Left ventricle myocardium inferior (tissue), 1 donor: ENCODE measurements at places on chromosomes 7 and 10. TPM values are rescaled to one million over a fixed set of nuclear protein-coding genes. Genes with fewer than 3 reads are reported as not detected.

GRCh38 chr7:155017834-155018233 lies 14.9 kb upstream of the PAXIP1 start:
- no peak overlapping the region for H3K27ac ChIP-seq
- H3K4me3 ChIP-seq = no peak overlapping the region
- no peaks in the 10 kb centered on the region for H3K4me1 ChIP-seq
- H3K27me3 ChIP-seq = peaks cover 30% of the 10 kb centered on the region
- H3K36me3 ChIP-seq = no peaks in the 10 kb centered on the region

- no peaks in the 10 kb centered on the region for H3K36me3 ChIP-seq
- no peak for DNase-seq
- H3K4me1 ChIP-seq = peaks cover 47% of the 10 kb centered on the region
- no peaks in the 10 kb centered on the region for H3K27me3 ChIP-seq
- H3K4me3 ChIP-seq = no peak overlapping the region
Measured at GRCh38 chr10:48336978-48337599, 30.6 kb downstream of the MAPK8 start.

CCDC126 gene
- total RNA-seq = 8.9 TPM

GRCh38 chr10:47111329-47111862 lies 188.6 kb upstream of the GDF10 start:
- H3K4me1 ChIP-seq = no peaks in the 10 kb centered on the region
- no peak for DNase-seq
- H3K27me3 ChIP-seq = peaks cover 42% of the 10 kb centered on the region
- no peaks in the 10 kb centered on the region for H3K36me3 ChIP-seq

DNA sequence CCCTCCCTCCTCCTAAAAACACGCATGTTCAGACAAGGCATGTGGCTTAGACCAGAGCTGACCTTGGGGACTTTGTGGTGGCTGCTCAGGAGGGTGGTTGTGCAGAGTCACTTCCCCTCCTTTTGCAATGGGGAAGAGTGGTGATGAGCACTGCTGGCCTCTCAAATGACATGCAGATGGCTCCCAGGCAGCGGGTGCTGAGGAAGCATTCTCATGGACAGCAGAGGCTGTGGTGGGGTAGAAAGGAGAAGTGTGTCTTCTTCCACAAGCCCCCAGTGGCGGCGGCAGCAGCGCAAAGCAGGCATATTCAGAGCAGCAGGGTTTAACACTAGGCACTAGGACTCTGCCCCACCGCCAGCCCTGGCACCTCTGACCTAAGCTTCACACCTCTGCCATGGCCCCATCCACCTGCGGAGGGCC lies 105.9 kb upstream of the ANLN start:
- peaks cover 75% of the 10 kb centered on the region for H3K4me1 ChIP-seq
- DNase-seq = peak; percentile 57
- H3K27me3 ChIP-seq = no peaks in the 10 kb centered on the region

PRF1 gene
- 2.6 TPM for total RNA-seq

ST7 gene
- 28.5 TPM for total RNA-seq

GRCh38 chr10:35495521-35496119 lies 109.5 kb upstream of the GJD4 start:
- H3K27ac ChIP-seq = peak overlapping the region; percentile 80
- DNase-seq = no peak
- no peaks in the 10 kb centered on the region for H3K27me3 ChIP-seq
- peaks cover 93% of the 10 kb centered on the region for H3K4me1 ChIP-seq
- H3K36me3 ChIP-seq = peaks cover 4% of the 10 kb centered on the region

GRCh38 chr7:133512560-133512959 lies 259.7 kb downstream of the EXOC4 start:
- H3K4me3 ChIP-seq = no peak overlapping the region
- H3K36me3 ChIP-seq = no peaks in the 10 kb centered on the region
- H3K4me1 ChIP-seq = no peaks in the 10 kb centered on the region
- H3K27ac ChIP-seq = no peak overlapping the region

GRCh38 chr10:79392020-79392398 lies 44.7 kb downstream of the PPIF start:
- no peak overlapping the region for H3K4me3 ChIP-seq
- H3K27ac ChIP-seq = peak overlapping the region; percentile 17
- H3K4me1 ChIP-seq = peaks cover 75% of the 10 kb centered on the region
- DNase-seq = peak; percentile 13

CPED1 gene
- 33.8 TPM for total RNA-seq

GRCh38 chr7:25881317-25882037 lies 270.5 kb upstream of the NFE2L3 start:
- no peak overlapping the region for H3K4me3 ChIP-seq
- H3K27ac ChIP-seq = no peak overlapping the region
- peaks cover 98% of the 10 kb centered on the region for H3K27me3 ChIP-seq
- H3K4me1 ChIP-seq = peaks cover under 1% of the 10 kb centered on the region

- H3K27ac ChIP-seq = no peak overlapping the region
- no peaks in the 10 kb centered on the region for H3K36me3 ChIP-seq
- no peaks in the 10 kb centered on the region for H3K27me3 ChIP-seq
- no peak overlapping the region for H3K4me3 ChIP-seq
Measured at GRCh38 chr7:159049266-159050025, 95.2 kb downstream of the VIPR2 start.

ZNF365 gene
- 0.60 TPM for total RNA-seq

DNA sequence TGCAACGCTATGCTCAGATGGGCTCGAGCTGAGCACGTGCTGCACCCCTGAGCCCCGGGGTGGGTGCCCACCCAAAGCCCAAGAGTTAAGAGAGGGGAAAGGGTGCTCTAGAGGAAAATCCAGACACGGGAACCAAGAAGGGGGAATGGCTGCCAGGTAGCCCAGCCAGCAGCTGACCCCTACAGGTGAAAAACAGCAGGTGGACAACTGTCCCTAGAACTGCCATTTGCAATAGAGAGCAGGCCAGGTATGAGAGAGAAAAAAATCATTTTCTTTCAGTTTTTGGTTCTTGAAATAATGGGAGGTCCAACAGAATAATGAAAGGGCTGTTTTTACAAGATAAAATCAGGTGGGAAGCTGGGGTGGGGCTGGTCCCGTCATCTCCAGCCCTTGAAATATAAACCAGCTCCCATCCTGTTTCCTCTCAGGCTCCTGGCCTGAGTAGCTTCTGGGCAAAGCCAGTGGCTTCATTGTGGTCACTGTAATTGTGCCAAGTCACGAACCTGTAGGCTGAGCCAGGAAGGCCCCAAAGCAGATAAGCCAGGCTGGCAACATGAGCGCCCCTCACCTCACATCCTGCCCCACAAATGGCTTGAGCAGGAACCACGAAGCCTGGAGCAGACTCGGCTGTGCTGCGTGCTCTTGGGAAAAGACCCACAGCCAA lies 257.8 kb downstream of the SNX10 start:
- H3K4me3 ChIP-seq = no peak overlapping the region
- H3K4me1 ChIP-seq = no peaks in the 10 kb centered on the region
- H3K27ac ChIP-seq = no peak overlapping the region
- DNase-seq = no peak
- H3K36me3 ChIP-seq = no peaks in the 10 kb centered on the region

PTF1A gene
- total RNA-seq = not detected

ADCY1 gene
- 2.8 TPM for total RNA-seq

- no peak for DNase-seq
- H3K27ac ChIP-seq = no peak overlapping the region
- no peaks in the 10 kb centered on the region for H3K27me3 ChIP-seq
- peaks cover 83% of the 10 kb centered on the region for H3K36me3 ChIP-seq
- no peak overlapping the region for H3K4me3 ChIP-seq
Measured at GRCh38 chr7:6647080-6647479, 10.0 kb downstream of the ZNF316 start.

DNA sequence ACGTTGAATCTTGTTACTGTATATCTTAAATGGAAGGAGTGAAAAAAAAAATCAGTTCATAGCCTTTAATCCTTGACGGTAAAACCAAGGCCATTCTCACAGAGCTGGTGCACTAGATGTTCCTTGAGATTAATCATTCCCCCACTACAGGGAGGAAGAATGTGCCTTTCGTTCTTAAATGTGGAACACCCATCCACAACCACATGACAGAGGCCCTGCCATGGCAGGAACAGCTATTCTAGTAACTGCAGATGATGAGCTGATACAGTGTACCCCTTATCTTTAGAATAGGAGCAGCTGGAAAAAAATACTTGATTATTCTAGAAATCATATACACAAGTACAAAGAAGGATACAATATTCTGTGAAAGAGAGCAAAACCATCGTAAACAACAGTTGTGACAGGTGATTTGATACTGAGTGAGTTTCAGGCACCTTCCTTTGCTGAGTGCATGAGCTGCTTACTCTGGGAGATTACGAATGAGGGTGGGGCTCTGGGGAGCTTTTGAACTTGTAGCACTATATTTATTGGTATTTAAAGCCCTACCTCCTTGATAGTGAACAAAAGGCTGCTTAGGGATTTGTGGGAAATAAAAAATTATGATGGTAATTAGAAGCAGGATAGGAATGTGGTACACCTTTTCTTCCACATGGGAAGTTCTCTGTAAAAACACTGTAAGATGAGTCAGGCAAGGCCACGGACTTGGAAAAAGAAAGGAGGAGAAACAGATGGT lies 244.4 kb upstream of the SLC26A5 start:
- H3K36me3 ChIP-seq = no peaks in the 10 kb centered on the region
- H3K27me3 ChIP-seq = peaks cover 9% of the 10 kb centered on the region
- no peak overlapping the region for H3K27ac ChIP-seq
- no peaks in the 10 kb centered on the region for H3K4me1 ChIP-seq
- DNase-seq = no peak
- H3K4me3 ChIP-seq = no peak overlapping the region

GRCh38 chr7:18693406-18693805 lies 197.9 kb downstream of the HDAC9 start:
- no peak overlapping the region for H3K27ac ChIP-seq
- DNase-seq = no peak
- no peaks in the 10 kb centered on the region for H3K27me3 ChIP-seq

DNA sequence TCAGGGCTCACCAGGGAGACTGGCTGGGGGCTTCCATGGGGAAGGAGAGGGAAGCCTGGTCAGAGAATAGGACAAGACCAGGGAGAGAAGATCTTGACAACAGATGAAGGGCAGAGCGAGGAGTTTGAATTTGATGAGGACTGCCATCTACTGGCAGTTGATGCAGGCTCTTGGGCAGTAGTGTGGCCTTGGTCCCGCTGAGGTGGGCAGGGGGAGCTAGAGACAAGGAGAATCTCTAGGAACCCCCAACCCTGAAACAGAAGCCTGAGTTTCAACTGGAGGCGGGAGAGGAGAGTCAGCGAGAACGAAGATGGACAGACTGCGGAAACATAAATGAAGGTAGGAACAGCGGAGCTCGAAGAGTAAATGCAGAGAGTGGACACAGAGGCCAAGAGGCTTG lies 81.0 kb downstream of the PPP1R3C start:
- H3K4me3 ChIP-seq = peak overlapping the region; percentile 42
- peaks cover 29% of the 10 kb centered on the region for H3K4me1 ChIP-seq
- peak overlapping the region; percentile 56 for H3K27ac ChIP-seq
- no peaks in the 10 kb centered on the region for H3K27me3 ChIP-seq

- peaks cover 48% of the 10 kb centered on the region for H3K27me3 ChIP-seq
- H3K4me1 ChIP-seq = peaks cover 7% of the 10 kb centered on the region
- no peak overlapping the region for H3K27ac ChIP-seq
- H3K36me3 ChIP-seq = no peaks in the 10 kb centered on the region
- H3K4me3 ChIP-seq = no peak overlapping the region
Measured at GRCh38 chr10:77247031-77247990, 390.3 kb downstream of the KCNMA1 start.
